ENCODE measurements at places on chromosomes 16 and 17. TPM values are rescaled to one million over a fixed set of nuclear protein-coding genes. Genes with fewer than 3 reads are reported as not detected.
A peak's percentile ranks its signal among the peaks of the same experiment; 100 is the strongest.

DNA sequence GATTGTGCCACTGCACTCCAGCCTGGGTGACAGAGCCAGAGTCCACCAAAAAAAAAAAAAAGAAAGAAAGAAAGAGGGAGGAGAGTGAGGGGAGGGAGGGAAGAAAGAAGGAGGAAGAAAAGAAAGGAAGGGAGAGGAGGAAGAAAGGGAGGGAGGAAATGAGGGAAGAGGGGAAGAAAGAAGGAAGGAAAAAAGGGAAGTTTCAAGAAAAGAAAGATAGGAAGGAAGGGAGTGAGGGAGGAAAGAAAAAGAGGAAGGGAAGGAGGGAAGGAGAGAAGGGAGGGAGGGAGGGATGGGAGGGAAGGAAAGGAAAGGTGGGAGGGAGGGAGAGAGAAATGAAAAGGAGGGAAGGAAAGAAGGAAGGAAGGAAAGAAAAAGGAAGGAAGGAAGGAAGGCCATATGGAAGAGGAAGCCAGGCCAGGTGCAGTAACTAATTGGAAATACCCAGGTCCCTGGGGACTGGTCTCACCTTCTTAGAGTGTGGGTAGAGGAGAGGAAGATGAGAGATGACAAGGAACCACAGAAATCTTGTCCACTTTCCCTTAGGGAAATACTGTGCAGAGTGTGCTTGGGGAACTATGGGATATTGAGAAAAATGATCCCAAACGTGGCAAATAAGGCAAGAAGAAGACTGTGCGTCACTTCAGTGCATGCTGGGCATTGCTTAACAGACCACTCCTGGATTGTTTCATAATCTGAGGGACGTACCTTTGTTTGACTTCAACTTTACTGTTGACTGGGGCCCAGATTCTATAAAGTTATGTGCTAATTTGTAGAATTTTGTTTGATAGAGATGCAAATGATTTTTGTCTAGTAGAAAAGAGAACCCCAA is 15.1 kb upstream of the CSNK2A2 start:
- H3K27ac ChIP-seq: no peak overlapping the region
- no peaks in the 10 kb centered on the region for H3K27me3 ChIP-seq
- DNase-seq: no peak
- H3K36me3 ChIP-seq: no peaks in the 10 kb centered on the region
- no peaks in the 10 kb centered on the region for H3K4me1 ChIP-seq
- H3K4me3 ChIP-seq: no peak overlapping the region

- H3K4me1 ChIP-seq: no peaks in the 10 kb centered on the region
- DNase-seq: no peak
- H3K4me3 ChIP-seq: no peak overlapping the region
- no peaks in the 10 kb centered on the region for H3K27me3 ChIP-seq
- peak overlapping the region; percentile 56 for H3K27ac ChIP-seq
- H3K36me3 ChIP-seq: no peaks in the 10 kb centered on the region
Measured at GRCh38 chr17:58368860-58369213, 16.8 kb upstream of the SUPT4H1 start.

DNA sequence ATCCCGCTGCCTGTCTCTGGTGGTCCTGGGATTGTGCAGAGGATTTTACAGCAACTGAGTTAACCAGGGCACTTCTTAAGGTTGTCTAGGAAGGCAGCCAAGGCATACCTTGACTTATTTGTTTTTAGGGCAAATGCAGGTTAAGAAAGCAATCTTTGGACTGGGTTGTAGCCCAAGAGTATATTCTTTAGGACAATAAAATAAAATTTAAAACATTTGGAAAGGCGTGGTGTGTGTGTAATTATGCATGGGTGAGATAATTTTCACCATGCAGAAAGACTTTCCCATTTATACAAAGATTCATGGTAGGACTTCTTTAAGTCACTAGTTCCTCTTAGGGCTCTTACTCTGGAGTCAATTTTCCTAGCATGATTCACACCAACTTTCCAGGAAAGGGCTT is 93.1 kb downstream of the SPACA3 start:
- no peaks in the 10 kb centered on the region for H3K27me3 ChIP-seq
- no peak overlapping the region for H3K4me3 ChIP-seq
- no peaks in the 10 kb centered on the region for H3K36me3 ChIP-seq
- no peaks in the 10 kb centered on the region for H3K4me1 ChIP-seq

HLF gene
- total RNA-seq: 13.4 TPM

DNA sequence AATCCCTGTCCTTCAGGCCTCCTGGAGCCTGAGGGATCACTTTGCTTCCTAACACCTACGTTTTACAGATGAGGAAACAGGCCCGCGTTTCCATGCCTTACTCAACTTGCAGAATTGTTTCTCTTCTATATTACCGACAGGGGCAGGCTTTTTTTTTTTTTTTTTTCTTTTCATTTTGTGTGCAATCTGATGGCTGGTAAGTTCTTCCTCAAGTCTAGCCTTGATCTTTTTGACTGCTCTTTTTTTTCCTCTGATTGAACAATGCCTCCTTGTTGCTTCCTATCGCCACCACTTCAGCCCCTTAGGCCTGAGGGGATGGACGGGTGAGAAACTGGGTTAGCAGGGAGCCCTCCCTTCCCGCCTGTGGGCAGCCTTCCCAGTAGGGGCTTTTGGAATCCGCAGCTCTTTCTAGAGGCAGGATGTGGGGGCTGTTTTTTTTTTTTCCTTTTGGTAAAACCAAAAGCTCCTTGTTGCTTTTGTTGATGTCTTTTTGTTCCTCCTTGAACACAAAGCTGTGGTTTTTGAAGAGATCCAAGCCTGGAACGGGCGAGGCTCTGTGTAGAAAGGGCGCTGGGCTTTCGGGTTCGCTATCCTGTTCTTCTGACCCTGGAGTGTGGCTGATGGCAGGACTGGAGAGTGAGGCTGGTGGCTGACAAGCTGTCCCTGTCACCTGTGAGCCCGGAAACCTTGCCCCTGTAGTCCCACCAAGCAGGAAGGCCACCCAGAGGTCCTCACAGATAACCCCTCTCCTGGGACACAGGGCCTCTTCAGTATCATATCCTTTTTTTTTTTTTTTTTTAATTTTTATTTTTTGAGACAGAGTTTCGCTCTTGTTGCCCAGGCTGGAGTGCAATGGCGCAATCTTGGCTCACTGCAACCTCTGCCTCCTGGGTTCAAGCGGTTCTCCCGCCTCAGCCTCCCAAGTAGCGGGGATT is 14.0 kb downstream of the LASP1 start:
- no peak for DNase-seq
- no peak overlapping the region for H3K4me3 ChIP-seq
- H3K27me3 ChIP-seq: no peaks in the 10 kb centered on the region
- peaks cover 12% of the 10 kb centered on the region for H3K4me1 ChIP-seq
- H3K27ac ChIP-seq: peak overlapping the region; percentile 70
- no peaks in the 10 kb centered on the region for H3K36me3 ChIP-seq

- H3K4me1 ChIP-seq: no peaks in the 10 kb centered on the region
- H3K4me3 ChIP-seq: no peak overlapping the region
- no peaks in the 10 kb centered on the region for H3K27me3 ChIP-seq
Measured at GRCh38 chr16:87027056-87027616, 290.1 kb downstream of the C16orf95 start.

TMEM235 gene
- total RNA-seq: not detected

CMTM2 gene
- not detected for total RNA-seq

- no peaks in the 10 kb centered on the region for H3K27me3 ChIP-seq
- no peaks in the 10 kb centered on the region for H3K4me1 ChIP-seq
- no peaks in the 10 kb centered on the region for H3K36me3 ChIP-seq
- H3K4me3 ChIP-seq: no peak overlapping the region
- H3K27ac ChIP-seq: no peak overlapping the region
- DNase-seq: peak; percentile 16
Measured at GRCh38 chr17:77692571-77693161, 265.8 kb upstream of the TNRC6C start.

TOP2A gene
- total RNA-seq: 6.4 TPM

GRCh38 chr16:81931927-81932326 is 79.3 kb downstream of the SDR42E1 start:
- H3K4me1 ChIP-seq: no peaks in the 10 kb centered on the region
- DNase-seq: no peak
- H3K27ac ChIP-seq: no peak overlapping the region
- no peak overlapping the region for H3K4me3 ChIP-seq

OR2C1 gene
- total RNA-seq: not detected

DNA sequence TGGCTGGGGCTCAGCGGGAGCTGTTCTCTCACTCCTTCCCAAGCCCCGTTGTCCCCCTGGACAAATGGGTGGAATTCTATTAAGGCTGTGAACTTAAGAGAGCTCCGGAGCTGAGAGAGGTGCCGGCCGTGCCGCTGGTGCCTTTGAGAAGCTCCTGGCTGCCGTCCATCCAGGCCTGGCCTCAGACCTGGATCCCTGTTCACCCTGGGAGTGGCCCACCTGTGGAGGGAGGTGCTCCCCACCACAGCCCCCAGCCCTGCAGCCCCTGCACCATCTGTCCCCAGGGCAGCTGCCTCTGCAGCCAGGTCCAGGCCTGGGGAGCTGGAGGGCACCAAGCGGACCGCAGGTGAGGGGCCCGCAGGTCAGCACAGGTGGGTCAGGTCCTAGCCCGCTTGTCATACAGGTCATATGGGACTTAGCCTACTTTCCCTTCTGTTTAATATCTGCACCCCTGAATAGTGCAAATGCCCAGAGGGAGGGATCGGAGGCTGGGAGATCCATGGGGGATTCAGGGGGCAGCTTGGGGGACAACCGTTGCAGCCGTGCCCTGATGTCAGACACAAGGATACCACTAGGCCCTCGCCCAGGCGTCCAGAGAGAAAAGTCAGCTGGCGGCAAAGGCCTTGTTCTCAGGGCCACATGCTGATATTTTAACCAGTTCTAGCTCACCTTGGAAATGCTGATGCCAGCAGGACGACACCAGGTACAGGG is 15.2 kb upstream of the METRNL start:
- DNase-seq: peak; percentile 15
- H3K4me3 ChIP-seq: no peak overlapping the region
- no peak overlapping the region for H3K27ac ChIP-seq
- no peaks in the 10 kb centered on the region for H3K27me3 ChIP-seq

DNA sequence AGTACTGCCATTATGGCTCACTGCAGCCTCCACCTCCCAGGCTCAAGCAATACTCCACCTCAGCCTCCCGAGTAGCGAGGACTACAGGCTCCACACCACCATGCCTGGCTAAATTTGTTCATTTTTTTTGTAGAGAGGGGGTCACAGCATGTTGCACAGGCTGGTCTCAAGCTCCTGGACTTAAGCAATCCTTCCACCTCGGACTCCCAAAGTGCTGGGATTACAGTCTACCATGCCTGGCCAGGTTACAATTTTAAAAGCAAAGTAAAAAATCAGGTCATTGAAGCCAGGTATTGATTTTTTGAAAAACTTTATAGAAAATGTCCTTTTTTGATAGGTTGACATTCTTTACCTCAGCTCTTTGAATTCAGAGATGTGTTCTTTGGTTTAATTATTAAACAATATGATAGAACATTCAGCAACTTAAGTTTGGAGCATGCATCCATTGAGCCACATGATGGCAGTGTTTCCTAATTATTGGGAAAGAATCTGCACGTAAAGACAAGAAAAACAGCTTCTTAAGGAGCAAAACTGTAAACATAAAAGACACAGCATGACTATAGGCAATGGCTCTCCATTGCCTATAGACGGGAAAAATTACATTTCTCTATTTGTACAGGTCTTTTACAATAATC is 1.7 kb upstream of the SLC16A11 start:
- H3K27ac ChIP-seq: peak overlapping the region; percentile 89
- peak overlapping the region; percentile 24 for H3K4me3 ChIP-seq
- H3K27me3 ChIP-seq: no peaks in the 10 kb centered on the region
- H3K4me1 ChIP-seq: peaks cover 12% of the 10 kb centered on the region
- H3K36me3 ChIP-seq: no peaks in the 10 kb centered on the region
- DNase-seq: no peak

GRCh38 chr16:17362946-17363345 is 107.8 kb downstream of the XYLT1 start:
- H3K27me3 ChIP-seq: no peaks in the 10 kb centered on the region
- H3K27ac ChIP-seq: no peak overlapping the region
- peaks cover 15% of the 10 kb centered on the region for H3K4me1 ChIP-seq
- no peaks in the 10 kb centered on the region for H3K36me3 ChIP-seq

KRT33A gene
- total RNA-seq: not detected

- H3K27ac ChIP-seq: no peak overlapping the region
- H3K27me3 ChIP-seq: no peaks in the 10 kb centered on the region
- H3K36me3 ChIP-seq: no peaks in the 10 kb centered on the region
- no peaks in the 10 kb centered on the region for H3K4me1 ChIP-seq
Measured at GRCh38 chr17:73616120-73616872, 27.9 kb downstream of the SDK2 start.

Measured in breast epithelium (tissue), 4 donors.